Chondrocyte (in vitro differentiated cells): ENCODE measurements at places on chromosomes 5 and 9. TPM values are rescaled to one million over a fixed set of nuclear protein-coding genes. Genes with fewer than 3 reads are reported as not detected.

- DNase-seq: no peak
These were observed 77.2 kb upstream of the ABCA1 start for GRCh38 chr9:105005186-105005585.

DNA sequence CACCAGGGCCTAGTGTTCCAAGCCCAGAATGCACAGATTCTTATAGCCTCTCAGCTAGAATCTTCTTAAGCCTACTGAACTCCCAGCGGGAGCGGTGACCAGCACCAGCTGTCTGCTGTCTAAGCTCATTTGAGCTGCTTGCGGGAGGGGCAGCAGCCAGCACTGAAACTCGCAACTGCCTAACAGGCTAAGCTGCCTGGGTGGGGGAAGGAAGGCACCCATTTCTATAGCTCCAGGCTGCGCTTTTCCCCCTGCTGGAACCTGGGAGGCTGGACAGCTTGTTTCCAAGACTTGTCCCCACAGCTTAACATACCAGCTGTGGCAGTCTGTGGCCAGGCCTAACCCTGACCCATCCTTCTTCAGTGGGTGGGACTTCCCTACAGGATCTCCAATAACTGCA, 512.9 kb downstream of the EFNA5 start:
- peak; percentile 59 for DNase-seq

DNA sequence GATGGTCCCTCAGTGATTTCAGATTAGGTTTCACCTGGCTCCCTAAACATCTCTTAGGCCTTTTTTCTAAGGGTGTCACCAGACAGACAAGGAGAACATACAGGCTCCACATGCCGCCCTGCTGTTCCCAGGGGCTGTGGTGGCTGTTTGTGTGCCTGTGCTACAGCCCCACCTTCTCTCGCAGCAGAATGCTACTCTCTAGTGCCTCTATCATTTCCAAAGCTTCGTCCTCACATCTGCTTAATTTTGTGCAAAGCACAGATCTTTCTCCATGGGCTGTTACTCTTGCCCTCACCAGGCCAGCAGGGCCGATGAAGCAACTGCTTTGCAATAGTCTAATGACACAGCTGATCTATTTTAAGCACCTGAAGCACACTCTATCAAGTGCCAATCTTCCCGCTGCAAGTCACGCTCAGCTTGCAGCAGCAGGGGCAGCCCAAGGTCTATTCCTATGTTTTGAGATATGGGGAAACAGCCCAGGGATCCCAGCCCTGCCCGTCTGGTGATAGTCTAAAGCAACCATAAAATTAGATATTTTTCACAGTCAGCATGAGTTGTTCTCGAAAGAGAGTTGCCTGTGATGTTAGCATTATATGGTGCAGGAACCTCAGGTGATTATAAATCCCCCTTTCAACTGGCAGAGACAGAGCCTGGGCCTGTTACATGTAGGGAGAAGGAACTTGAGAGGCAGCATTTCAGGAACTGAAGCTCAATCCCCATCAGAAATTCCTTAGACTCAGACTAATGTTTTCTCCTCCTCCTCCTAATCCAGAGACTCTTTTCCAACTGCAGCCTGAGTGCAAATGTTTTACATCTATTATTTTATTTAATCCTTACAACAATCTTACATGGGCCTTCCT, 12.7 kb downstream of the ABLIM3 start:
- DNase-seq: no peak

DNA sequence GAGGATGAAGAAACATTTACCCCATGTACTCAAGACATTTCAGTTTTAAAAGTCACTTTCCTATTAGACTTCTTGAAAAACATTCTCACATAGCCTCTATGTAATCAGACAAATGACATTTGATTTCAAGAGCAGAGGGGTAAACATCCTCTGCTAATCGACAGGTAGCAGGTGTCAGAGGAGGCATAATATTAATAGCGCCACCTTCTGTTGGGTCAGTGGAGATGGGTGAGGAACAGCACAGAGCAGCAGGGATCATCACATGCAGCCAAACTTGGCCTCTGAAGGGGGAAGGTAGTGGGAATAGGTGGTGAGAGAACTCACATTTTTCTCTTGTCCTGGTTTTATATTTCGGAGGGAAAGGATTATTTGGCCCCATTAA, 3.3 kb upstream of the LSM11 start:
- DNase-seq: no peak

DNA sequence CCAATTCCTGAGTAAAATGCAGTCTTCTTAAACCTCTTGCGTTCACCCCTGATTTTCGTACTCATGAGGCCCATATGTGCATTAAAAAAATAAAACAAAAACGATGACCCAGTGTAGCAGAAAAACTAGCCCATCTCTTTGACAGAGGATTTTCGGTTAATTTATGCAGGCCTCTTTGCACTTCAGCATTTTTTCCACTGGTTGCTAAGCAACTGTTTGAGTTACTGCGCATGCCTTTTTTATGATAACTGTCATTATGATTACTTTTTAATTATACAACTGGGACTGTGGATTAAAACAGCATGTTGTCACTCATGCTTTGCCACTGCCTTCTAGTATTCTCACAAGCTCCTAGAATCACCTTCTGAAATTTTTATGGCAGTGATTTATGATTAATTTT, 165.0 kb downstream of the SMARCA2 start:
- no peak for DNase-seq

GRCh38 chr9:76571743-76572146, 112.8 kb downstream of the GCNT1 start:
- no peak for DNase-seq

GRCh38 chr5:151037561-151038411, 17.4 kb downstream of the GPX3 start:
- peak; percentile 4 for DNase-seq

- DNase-seq: no peak
These were observed 41.9 kb downstream of the TMEM252 start for GRCh38 chr9:68498816-68499215.

DNA sequence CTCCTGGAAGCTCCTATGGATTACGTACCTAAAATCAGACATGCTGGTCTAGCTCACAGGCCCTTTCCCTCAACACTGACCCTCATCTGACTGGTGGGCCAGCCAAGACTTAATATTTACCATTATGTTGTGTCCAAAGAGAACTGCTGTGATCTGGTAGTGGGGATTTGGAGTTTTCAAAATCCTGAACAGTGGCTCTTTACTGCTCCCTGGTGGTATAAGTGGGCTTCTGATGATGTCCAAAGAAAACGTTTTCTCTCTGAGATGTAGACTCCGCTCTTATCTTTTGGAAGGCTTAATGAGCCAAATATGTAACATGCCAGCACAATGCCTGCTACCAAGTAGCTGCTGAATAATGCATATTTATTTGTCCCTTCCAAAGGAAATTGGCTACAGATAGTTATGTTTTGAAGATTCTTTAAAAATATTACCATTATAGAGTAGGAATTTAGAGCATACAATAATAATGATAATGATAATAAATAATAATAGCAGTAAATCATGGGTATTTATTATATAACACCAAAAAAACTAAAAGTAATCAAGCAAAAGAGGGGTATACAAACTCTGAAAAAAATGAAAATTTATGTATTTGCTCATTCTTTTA, 406.6 kb upstream of the TNC start:
- DNase-seq: no peak

DNA sequence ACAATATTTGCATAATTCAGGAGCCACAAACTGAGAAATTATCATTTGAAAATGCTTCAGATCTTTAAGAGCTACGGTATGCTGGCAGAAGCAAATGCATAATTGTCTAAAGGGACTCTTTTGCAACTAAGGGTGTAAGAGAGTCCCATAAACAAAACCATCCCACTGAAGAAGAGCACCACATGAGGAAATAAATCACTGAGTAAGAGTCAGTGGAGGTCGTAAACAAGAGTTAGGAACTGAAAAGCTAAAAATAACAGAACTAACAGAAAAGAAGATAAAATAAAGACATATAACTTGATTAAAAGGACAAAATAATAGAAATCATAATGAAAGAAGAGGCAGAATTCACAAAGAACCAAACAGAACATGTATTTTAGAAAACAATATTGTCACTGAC, 3.5 kb upstream of the SMC2 start:
- no peak for DNase-seq

- DNase-seq: no peak
These were observed 290.6 kb downstream of the AOPEP start for GRCh38 chr9:95017062-95017461.

GRCh38 chr5:137752905-137753690, 1.1 kb downstream of the HNRNPA0 start:
- DNase-seq: peak; percentile 83

GRCh38 chr5:1402611-1403255, 42.5 kb downstream of the SLC6A3 start:
- DNase-seq: peak; percentile 74

- DNase-seq: no peak
These were observed 23.1 kb upstream of the TDRD7 start for GRCh38 chr9:97388721-97389238.

Gene CXCL14
- 0.21 TPM in 1 of 3 replicates, not detected in the others for total RNA-seq

Gene SAXO1
- total RNA-seq: 0.17 TPM in 1 of 3 replicates, not detected in the others

Gene AHRR
- total RNA-seq: 9.3 to 17.3 TPM (median 13.4 TPM) in 3 replicates

Gene DMRT3
- not detected in 3 replicates for total RNA-seq

Gene IZUMO3
- not detected in 3 replicates for total RNA-seq
